Caki2 (cell line): ENCODE measurements at places on chromosomes 2 and 18. TPM values are rescaled to one million over a fixed set of nuclear protein-coding genes. Genes with fewer than 3 reads are reported as not detected.

- DNase-seq = no peak
These were observed 89.1 kb downstream of the CAMKMT start for GRCh38 chr2:44450806-44451205.

GRCh38 chr2:101766337-101766736, 68.8 kb downstream of the MAP4K4 start:
- no peak for DNase-seq

DNA sequence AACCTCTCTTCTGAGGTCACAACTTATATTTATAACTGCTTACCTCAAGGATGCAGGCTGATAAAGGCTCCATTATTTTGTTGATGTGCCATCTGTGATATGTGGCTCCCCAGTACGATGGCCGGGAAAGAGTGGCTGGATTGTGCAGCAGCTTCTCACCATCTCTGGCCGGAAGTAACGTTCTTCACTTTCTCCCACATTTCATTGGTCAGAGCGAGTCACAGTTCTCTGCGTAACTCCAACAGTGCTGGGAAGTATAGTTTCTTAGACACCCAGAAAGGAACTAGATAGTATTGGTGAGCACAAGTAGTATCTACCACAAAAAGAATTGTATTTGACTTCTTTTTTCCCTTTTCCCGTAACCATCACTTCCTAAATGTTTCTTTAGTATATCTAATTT, 28.7 kb downstream of the ZSWIM2 start:
- no peak for DNase-seq

- no peak for DNase-seq
These were observed 156.6 kb downstream of the KCNJ3 start for GRCh38 chr2:154855138-154855537.

Gene ALPG
- total RNA-seq = not detected in 2 replicates

DNA sequence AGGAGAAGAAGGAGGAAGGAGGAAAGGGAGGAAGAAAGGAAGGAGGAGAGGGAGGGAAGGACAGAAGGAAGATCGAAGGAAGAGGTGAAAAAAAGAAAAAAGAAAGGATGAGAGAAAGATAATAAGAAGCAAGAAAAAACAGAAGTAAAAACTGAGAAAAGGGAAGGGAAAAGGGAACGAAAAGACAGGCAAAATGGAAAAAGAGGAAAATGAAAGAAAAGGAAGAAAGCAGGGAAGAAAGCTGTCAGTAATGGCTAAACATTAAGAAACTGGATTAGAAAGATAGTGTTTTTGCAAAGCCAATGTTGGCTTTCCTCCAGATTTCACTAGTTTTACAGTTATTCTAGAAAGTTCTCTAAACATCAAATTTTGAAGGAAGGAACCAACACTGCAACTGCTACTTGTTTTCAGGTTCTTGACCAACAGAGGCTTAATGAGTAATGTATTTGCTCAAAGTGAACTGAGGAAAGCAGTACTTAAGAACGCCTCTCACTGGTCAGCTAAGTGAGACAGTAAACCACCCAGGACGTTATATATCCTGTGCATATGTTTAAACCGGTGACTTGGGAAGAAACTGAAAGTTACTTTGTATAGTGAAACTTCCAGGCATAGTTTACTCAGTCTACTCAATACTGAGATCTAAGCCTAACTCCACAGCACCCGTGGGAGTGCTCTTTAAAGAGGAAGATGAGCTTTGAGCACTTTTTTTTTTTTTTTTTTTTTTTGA, 286.2 kb upstream of the TRIB2 start:
- DNase-seq = no peak

DNA sequence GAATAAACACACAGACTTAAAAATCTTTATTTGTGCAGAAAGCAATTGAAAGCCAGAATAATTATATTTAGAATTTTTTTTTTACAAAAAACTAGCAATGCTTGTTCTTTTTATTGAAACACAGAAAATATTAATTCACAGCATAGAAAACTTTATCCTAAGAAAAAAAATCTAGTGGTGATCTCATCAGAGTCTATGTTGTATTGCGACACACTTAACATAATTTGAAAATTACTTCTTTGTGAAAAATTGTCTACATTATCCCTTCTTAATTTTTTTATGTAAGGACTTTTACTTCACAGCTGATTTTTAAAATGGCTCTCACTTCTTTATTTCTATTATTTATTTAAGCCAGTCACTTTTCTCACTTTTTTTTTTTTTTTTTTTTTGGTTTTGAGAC, 103.4 kb downstream of the LDLRAD4 start:
- DNase-seq = no peak

DNA sequence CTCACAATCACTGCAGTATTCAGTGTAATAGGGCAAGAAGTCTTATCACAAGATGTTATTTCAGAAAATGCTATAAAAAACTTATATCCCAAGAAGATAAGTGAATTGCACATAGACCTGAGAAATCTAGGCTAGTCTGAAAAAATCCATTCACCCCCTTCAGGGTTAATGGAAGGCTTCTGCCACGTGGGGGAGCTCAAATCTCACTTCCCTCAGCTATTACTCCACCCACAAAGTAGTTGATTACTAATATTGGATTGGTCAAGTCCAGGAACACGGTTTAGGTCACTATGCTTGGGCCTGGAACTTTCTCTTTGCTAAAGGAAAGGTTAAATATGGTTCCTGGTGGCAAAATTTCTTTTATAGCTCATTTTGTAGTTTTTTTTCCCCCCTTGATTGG, 51.2 kb upstream of the ADAM23 start:
- peak; percentile 21 for DNase-seq

DNA sequence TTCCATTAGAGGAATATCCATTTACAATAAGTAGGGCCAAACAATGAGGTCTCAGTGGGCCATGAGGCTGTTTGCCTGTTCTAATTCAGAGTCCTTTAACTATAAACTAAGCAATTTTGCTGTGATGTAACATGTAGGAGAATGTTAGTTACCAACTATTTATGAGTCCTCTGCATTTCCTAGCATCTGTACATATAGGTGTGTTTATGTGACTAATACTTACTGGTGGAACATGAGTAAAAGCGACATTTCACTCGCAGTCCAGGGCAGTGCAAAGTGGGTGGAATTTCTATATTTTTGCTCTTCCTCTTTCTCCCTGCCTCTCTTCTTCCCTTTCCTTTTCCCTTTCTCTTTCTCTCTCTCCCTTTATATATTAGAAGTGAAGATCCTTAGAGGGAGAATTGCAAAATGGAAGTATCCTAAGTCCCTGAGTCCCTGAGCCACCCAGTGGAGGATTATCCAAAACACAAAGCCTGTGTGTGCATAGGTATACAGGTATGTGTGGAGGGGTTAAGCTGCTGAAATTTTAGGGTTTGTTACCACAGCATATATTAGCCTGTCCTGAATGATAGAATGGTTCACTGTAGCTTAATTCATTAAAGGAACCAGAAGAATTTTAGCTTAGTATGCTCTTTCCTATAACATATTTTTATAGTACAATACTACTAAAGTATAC, 487.0 kb upstream of the FANCL start:
- DNase-seq = no peak

Gene SKA1
- 13.3 and 13.4 TPM in 2 replicates for total RNA-seq

- DNase-seq = peak; percentile 11
These were observed 245.5 kb upstream of the KCNJ3 start for GRCh38 chr2:154452906-154453493.

- no peak for DNase-seq
These were observed 203.9 kb upstream of the TANK start for GRCh38 chr2:160956243-160956802.
